T1000 (cell line): ENCODE measurements at places on chromosomes 2 and 18.

- no peak for DNase-seq
Measured at GRCh38 chr18:50830544-50830943, 10.7 kb upstream of the MRO start.

DNA sequence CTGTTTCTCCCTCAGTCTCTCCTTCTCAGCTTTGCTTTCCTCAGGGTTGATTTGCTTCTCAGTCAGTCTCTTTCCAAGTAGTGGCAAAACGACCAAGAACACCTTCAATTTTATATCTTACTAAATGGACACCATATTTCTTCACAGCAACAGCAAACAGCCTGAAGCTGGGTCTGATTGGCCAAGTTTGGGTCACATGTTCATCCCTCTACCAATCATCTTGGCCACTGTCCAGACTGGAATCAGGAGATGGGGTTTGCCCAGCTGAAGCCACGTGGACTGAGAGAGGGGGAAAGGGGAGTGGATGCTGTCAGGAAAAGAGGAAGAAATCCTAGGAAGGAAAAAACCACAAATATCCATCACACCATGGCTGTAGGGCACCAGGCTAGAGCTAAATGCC, 42.0 kb upstream of the ACMSD start:
- no peak for DNase-seq

DNA sequence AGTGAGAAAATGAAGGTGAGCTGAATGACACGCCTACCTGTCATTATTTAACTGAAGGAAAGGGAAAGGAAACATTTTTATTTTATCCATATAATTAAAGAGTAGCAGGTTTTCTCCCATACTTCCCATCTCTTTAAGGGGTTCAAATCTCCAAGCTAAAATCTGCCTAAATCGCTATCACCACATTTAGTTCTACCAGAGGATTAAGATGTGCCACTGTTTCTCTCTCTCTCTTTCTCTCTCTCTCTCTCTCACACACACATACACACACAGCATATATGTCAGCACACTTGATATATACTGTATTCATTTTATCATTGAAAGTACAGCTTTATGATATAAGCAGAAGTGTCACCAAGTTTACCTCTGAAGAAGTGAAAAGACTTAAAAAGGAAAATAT, 3.1 kb downstream of the WIPF1 start:
- DNase-seq, result no peak

- no peak for DNase-seq
Measured at GRCh38 chr2:109457366-109457765, 156.4 kb downstream of the SEPTIN10 start.

- DNase-seq, result no peak
Measured at GRCh38 chr2:118000041-118000440, 13.8 kb downstream of the CCDC93 start.

DNA sequence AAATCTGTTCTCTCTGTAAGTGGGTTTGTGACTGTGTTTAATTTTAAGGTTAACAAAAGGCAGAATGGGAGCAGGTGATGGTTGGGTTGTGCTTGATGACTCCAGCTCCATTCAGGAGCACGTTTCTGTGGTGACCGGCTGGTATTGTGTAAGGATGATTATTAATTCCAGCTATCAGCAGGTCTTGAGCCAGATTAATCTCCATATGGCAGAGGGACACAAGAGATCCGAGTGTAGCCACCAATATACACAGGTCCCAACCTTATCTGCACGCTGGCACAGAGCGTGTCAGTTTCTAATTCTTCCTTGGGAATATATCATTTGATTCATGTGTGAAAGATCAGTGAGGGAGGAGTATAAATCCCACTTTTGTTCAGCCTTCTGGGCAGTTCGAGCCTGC, 199.0 kb upstream of the DCC start:
- DNase-seq, result no peak

- DNase-seq, result no peak
Measured at GRCh38 chr2:218898109-218898878, 17.6 kb downstream of the WNT10A start.

GRCh38 chr18:10202845-10203321, 251.6 kb upstream of the APCDD1 start:
- no peak for DNase-seq

- no peak for DNase-seq
Measured at GRCh38 chr18:12911025-12911928, 27.2 kb upstream of the PTPN2 start.

GRCh38 chr2:158184001-158184400, 82.3 kb downstream of the UPP2 start:
- no peak for DNase-seq

- DNase-seq, result no peak
Measured at GRCh38 chr2:100321866-100322820, at the start of gene LONRF2. TSS of gene LONRF2 (minus strand) at chr2:100322501. CDS start at chr2:100322093, 408 bp downstream.

- no peak for DNase-seq
Measured at GRCh38 chr2:122486705-122487415, 731.4 kb downstream of the TSN start.

DNA sequence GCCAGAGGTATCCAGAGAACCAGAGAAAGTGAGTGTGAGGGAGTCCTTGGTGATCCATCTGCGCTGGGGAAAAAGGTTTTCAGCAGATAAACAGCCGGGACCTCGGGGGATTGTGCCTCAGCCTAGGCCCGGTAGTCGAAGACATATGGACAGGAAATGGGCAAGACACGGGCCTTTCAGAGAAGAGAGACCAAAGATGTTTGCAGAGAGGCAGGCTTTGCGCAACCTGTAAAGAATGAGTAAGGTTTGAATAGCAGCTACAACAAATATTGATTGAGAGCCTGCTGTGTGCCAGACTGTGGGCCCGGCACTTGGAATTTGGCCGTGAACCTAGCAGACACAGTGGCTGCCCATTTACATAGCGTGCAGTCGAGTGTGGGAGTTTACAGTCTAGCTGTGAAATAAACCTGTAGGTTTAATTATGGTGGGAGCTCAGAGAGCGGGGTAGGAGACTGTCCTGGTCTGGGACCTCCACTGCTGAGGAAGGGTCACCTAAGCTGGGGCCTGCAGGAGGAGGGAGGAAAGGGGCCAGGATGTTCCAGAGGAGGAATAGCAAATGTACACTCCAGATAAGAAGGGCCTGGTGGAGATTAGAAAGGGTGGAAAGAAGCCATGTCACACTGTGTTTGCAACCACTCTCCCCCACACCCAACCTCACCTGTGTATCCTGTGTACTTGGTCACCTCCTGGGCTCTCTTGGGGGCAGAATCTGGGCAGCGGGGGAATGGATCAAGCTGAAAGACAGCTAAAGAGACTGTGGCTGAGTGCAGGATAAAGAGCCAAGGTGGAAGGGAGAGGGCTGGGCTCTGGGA, 3.0 kb downstream of the SH2D6 start:
- DNase-seq, result no peak

DNA sequence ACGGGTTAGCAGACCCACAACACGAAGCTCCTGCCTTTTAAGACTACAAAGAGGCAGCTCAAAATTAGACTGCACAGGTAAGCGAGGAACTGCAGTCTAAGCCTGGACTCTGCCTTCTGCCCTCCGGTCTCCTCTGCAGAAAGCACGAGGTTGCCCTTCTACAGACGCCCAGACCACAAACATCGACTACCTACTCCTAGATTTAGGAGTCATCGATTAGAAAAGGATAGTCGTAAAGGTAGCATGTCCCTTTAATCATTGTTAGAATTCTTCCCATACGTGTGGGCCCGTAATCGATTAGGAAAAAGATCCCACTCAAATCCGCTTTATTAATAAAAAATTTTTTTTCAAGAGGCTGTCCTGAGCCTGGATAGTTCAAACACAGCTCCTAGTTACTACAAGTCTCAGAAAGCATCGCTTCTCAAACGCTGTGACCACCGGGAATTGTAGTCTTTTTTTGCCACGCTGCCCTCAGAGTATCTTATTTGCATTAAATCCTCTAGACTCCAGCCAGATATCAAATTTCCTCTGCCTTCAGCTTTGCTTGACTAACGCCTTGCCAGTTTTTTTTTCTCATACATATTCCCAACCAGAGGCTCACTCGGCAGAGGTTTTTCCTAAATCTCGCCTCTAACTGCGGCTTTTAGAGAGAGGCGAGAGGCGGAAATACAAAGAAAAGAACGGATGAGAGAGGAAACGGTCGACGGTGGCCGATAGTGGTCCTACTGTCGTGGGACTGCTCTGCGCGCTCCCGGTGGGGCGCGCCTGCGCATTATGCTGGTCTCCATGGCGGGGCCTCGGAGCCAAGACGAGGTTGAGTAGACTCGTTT, at the start of the genes CARF and WDR12:
CARF (plus strand) TSS at position 764 of the 830 bp plus-strand sequence. CDS start 29,628 bp downstream, outside the sequence.
WDR12 (minus strand) TSS at position 162 of the 830 bp plus-strand sequence. CDS start 197 bp downstream, outside the sequence.
- peak; percentile 78 for DNase-seq

GRCh38 chr2:145356056-145356455, 836.1 kb upstream of the ZEB2 start:
- DNase-seq, result no peak

DNA sequence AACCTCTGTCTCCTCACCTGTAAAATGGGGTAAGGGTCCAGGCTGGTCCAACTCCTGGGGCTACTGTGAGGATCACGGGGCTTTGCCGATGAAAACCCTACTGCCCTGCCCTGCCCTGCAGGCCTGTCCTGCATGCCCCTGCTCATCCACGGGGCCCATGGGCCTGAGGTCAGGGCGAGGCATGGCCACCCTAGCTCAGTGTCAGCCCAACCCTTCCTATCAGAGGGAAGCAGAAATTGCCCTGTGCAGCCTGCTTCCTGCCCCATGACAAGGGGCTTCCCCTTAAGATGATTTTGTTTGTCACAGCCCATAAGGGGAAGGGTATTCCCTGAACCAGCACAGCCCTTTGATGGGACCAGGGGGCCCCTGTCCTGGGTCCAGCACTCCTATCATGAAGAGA, 353.6 kb upstream of the ID2 start:
- no peak for DNase-seq

DNA sequence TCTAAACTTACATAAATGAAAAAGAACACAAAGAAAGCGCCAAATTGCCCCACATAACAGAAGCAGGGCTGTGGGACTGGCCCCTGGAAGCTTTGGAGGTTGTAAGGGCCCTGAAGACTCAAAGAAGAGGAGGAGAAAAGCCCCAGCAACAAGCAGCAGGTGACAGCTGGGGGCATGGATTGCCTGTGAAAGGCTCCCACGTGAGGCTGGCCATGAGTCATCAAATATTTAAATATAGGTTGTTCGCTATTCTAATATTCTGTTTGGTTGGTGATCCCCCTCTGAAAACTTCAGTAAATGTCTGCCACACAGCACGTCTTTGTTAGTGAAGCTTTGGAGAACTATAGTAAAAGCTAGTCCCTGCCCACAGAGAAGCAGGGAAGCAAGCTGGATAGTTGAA, 132.4 kb downstream of the MREG start:
- DNase-seq, result no peak

GRCh38 chr2:47531378-47532042, 128.6 kb downstream of the MSH2 start:
- DNase-seq, result no peak

- no peak for DNase-seq
Measured at GRCh38 chr18:6571239-6571602, 156.5 kb upstream of the L3MBTL4 start.

DNA sequence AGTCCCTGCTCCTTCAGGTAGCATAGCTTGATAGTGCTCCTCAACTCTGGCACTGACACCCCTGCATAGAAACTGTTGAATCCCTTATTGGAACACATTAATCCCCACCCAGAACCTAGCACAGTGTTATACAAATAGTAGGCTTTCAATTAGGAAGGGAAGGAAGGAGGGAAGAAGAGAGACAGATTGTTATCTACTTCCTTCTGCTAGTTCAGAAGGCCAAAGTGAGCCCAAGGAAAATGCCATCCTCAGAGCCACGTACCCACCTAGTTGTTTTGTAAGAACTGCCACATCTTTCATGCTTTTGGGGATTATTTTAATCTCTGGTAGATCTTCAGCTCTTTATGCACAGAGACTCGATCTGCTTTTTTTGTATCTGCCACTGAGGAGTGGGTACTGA, 75.1 kb downstream of the CLHC1 start:
- no peak for DNase-seq

DNA sequence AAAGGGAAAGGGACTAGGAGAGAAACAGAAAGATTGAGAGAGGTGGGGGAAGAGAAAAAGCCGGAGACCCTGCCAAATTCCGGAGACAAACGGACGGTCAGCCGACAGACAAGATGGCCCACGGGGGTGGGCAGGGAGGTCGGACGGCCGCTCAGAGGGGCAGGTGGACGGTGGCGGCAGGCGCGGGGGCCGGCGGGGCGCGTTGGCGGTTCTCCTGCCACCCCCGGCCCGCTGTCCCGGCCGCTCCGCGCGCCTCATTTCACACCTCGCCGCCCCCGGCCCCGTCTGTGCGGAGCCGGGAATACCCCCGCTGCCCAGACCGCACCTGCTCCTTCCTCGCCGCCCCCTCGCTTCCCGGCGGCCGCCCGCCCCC, 935 bp downstream of the SLC30A3 start:
- no peak for DNase-seq

- no peak for DNase-seq
Measured at GRCh38 chr18:31590570-31590969, 1.1 kb upstream of the TTR start.

- no peak for DNase-seq
Measured at GRCh38 chr2:27638037-27638637, 9.3 kb downstream of the GPN1 start.

- no peak for DNase-seq
Measured at GRCh38 chr18:24818441-24818840, 358.0 kb downstream of the HRH4 start.

- DNase-seq, result no peak
Measured at GRCh38 chr2:54666634-54667265, 56.7 kb upstream of the EML6 start.

- peak; percentile 47 for DNase-seq
Measured at GRCh38 chr18:77067291-77068061, 65.1 kb downstream of the MBP start.

DNA sequence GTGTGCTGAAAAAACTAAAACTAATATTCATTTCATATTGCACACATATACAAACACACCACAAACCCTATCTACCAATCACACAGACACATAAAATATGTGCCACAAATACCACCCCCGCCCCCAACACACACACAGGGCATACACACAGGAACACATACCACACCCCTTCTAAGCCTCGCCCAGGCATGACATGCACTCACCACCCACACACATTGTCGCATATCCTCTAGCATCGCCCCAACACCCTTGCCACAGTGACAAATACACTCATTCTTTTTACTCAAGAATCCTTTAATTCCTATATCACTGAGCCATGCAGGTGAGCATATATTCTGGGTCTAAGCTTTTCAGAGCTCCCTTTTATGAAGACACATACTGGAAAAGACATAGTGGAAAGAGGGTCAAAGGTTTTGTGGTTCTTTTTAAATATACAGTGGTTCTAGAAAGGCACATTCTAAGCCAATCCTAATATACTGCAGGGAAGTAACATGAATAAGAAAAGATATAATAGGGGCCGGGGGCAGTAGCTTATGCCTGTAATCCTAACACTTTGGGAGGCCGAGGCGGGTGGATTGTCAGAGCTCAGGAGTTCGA, 24.5 kb upstream of the LCLAT1 start:
- no peak for DNase-seq
